HepG2 (cell line): ENCODE measurements at places on chromosomes 12 and 14. TPM values are rescaled to one million over a fixed set of nuclear protein-coding genes. Genes with fewer than 3 reads are reported as not detected.

The TGM1 gene
- 1.9 and 3.2 TPM in 2 replicates for total RNA-seq

The TAS2R14 gene
- total RNA-seq, result 0.32 and 2.3 TPM in 2 replicates

The P2RX2 gene
- total RNA-seq, result not detected in 2 replicates

The NTN4 gene
- 9.5 and 11.5 TPM in 2 replicates for total RNA-seq

The HOXC5 gene
- total RNA-seq, result not detected in 2 replicates

The C14orf132 gene
- 0.15 and 0.18 TPM in 2 replicates for total RNA-seq

The ARHGAP9 gene
- 0.18 TPM in 1 of 2 replicates, not detected in the other for total RNA-seq

The NPFF gene
- 0.51 TPM in 1 of 2 replicates, not detected in the other for total RNA-seq

The C14orf180 gene
- total RNA-seq, result not detected in 2 replicates

The STON2 gene
- 11.0 and 13.8 TPM in 2 replicates for total RNA-seq

The ESPL1 gene
- total RNA-seq, result 11.5 and 11.6 TPM in 2 replicates

The GDF3 gene
- not detected in 2 replicates for total RNA-seq

The IKBIP gene
- total RNA-seq, result 50.4 and 55.5 TPM in 2 replicates

The SERPINA9 gene
- not detected in 2 replicates for total RNA-seq

The TAS2R30 gene
- 0.72 and 5.2 TPM in 2 replicates for total RNA-seq

The CLEC1B gene
- not detected in 2 replicates for total RNA-seq

The TAS2R8 gene
- total RNA-seq, result 0.09 TPM in 1 of 2 replicates, not detected in the other

The RERGL gene
- not detected in 2 replicates for total RNA-seq

The AHNAK2 gene
- total RNA-seq, result 0.15 and 0.18 TPM in 2 replicates

The LRRC10 gene
- total RNA-seq, result not detected in 2 replicates

The TSPAN11 gene
- total RNA-seq, result 0.07 and 0.13 TPM in 2 replicates

The FSCB gene
- not detected in 2 replicates for total RNA-seq

The PPP1R36 gene
- 0.11 TPM in 1 of 2 replicates, not detected in the other for total RNA-seq

The RAB2B gene
- total RNA-seq, result 36.0 and 46.4 TPM in 2 replicates

The PPP4R4 gene
- total RNA-seq, result 19.8 and 21.2 TPM in 2 replicates

The MYF5 gene
- not detected in 2 replicates for total RNA-seq

The FAM181A gene
- 1.1 and 1.5 TPM in 2 replicates for total RNA-seq

The CLEC1A gene
- not detected in 2 replicates for total RNA-seq

The RNASE9 gene
- not detected in 2 replicates for total RNA-seq

The LRTM2 gene
- total RNA-seq, result not detected in 2 replicates

The SERPINA6 gene
- total RNA-seq, result 144 and 260 TPM in 2 replicates

The DNAJC22 gene
- 23.0 and 31.7 TPM in 2 replicates for total RNA-seq

The KRT4 gene
- not detected in 2 replicates for total RNA-seq

The PGF gene
- total RNA-seq, result 20.3 and 27.5 TPM in 2 replicates

The TMEM229B gene
- total RNA-seq, result 0.93 and 1.1 TPM in 2 replicates

The ARHGEF40 gene
- 18.5 and 28.1 TPM in 2 replicates for total RNA-seq

The STAC3 gene
- 0.14 and 0.18 TPM in 2 replicates for total RNA-seq

The PRKD1 gene
- total RNA-seq, result 0.22 and 0.41 TPM in 2 replicates

The ASPG gene
- not detected in 2 replicates for total RNA-seq

The NT5DC3 gene
- 6.6 and 7.4 TPM in 2 replicates for total RNA-seq

The WNT1 gene
- total RNA-seq, result not detected in 2 replicates

The REC8 gene
- total RNA-seq, result 3.4 TPM in 1 of 2 replicates, not detected in the other

The KLHL42 gene
- total RNA-seq, result 7.9 and 14.0 TPM in 2 replicates

The HCAR1 gene
- total RNA-seq, result 0.34 and 0.53 TPM in 2 replicates

The CFAP251 gene
- total RNA-seq, result 0.07 and 0.42 TPM in 2 replicates

The KLC1 gene
- 57.8 and 63.5 TPM in 2 replicates for total RNA-seq
